ENCODE measurements at places on chromosomes 1 and 21.

DNA sequence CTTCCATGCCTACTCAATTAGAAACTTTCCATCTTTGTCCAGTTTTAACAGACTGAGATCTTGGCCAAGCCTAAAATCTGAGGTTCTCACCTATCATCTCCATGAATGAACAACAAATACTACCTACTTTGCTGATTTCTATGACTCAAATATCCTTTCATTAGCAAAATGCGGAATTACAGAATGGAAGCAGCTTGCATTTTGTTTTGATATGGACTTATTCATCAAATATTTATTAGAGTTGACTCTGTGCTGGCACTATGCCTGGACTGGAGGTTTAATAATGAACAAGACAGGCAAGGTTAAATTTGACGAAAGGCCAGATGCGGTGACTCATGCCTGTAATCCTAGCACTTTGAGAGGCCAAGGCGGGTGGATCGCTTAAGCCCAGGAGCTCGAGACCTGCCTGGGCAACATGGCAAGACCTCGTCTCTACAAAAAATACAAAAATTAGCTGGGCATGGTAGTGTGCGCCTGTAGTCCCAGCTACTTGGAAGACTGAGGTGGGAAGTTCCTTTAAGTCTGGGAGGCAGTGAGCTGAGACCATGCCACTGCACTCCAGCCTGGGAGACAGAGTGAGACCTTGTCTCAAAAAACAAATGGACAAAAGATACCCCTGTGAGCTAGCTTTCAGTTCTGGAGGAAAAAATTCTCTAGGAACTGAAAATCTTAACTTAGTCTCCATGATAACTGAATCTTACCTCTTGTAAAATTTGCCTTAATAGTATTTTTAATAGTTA, 29.4 kb upstream of the SOD1 start:
- DNase-seq: no peak

DNA sequence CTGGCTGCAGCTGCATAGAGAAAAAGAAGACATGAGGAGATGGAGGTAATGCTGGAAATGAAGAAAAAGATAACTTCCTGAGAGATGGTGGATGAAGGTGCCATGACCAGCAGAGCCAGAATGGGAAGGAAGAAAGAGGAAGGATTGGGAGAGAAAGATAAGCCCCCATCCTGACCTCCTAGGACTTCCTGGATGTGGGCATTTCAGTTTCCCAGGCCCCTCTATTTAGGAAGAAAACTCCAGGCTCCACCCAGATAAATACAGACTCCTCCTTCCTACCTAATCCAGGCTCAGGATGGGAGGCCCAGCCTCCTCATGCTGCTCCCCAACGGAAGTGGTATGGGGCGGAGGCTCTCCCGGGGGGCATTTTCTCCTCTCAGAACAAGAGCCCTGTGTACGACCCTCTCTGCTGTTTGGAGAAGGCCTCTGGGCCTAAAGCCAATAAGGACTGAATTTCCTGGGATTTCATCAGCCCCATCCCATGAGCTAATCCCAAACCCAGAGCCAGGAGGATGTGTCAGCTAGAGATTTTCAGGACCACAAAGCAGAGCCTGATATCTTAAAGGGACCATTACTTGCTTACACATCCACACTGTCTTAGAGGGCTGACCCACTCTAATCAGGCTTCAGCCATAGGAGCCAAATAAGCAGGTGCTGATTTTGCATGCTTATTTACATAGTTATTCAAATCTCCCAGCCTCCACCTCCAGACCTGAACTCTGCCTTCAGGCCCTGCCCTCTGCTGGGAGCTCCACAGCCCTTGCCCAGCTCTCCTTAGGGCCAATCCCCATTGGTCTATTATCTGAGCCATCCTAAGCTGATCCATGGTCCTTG, 5.1 kb upstream of the ARHGEF2 start:
- no peak for DNase-seq

- DNase-seq: no peak
Measured at GRCh38 chr1:178055093-178055492, 38.8 kb upstream of the RASAL2 start.

DNA sequence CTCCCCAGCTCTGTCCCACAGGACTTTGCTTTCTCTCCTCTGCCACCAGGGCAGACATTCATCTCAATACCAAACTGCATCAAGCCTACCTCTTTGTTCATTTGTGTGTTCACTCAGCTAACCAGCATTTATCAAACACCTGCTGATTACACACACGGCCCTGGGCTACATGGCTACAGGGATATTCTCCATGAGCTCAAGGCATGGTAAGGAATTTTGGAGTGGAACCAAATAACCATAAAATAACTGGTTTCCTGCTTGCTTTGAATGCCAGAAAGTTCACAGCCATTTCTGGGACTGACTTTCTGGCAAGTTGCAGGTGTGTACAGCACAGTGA, 54.6 kb downstream of the LDLRAD2 start:
- no peak for DNase-seq

GRCh38 chr1:20082772-20083171, 12.8 kb downstream of the PLA2G5 start:
- DNase-seq: no peak

GRCh38 chr1:219495737-219496408, 117.0 kb downstream of the ZC3H11B start:
- DNase-seq: no peak

- no peak for DNase-seq
Measured at GRCh38 chr21:45264146-45264911, 23.4 kb downstream of the POFUT2 start.

DNA sequence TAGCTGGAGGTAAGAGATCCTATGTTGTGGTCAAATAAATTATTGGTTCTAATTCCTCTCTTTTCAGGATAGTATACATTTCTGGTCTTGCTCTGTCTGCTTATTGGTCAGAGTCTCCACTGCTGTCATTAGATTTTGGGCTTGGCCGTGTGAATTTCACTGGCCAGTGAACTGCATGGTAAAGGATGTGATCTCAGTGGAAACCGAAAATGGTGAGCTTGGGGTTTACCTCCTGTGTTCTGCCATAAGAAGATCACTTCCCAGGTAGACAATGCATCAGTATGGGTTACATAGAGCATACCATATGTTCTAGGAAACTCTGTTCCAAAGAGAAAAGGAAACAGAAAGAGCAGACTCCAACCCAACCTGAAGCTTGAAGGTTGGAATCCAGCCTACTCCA, 1123.3 kb upstream of the B3GALT2 start:
- DNase-seq: no peak

DNA sequence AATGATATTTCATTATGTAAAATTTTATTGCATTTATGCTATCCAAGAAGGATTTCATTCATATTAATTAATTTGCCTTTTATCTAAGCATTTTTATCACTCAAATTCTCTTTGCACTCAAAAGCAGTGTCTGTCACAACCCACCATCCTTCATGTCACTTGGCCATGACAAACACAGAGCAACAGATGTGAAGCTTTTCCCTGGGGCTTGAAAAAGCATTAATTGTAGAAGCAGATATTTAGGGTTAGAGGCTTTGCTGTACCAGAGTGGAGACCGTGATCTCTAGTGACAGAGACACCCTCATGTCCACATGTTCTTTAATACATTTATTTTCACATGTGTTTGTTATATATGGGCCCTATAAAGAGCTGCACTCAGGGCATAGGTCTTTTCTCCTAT, 230.5 kb downstream of the SPATA17 start:
- no peak for DNase-seq

GRCh38 chr1:72567521-72567920, 285.2 kb upstream of the NEGR1 start:
- DNase-seq: no peak

DNA sequence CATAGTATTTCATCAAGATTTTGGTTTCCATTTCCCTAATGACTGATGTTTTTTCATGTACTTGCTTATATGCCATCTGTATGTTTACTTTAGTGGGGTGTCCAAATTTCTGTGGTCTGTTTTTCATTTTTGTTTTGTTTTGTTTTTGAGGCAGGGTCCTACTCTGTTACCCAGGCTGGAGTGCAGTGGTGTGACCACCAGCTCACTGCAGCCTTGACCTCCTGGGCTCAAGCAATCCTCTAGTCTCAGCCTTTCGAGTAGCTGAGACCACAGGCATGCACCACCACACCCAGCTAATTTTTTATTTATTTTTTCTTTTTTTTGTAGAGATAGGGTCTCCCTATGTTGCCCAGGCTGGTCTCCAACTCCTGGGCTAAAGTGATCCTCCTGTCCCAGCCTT, 378.0 kb upstream of the VAMP3 start:
- no peak for DNase-seq

GRCh38 chr1:11690397-11691301, 861 bp upstream of the DRAXIN start:
- DNase-seq: no peak

DNA sequence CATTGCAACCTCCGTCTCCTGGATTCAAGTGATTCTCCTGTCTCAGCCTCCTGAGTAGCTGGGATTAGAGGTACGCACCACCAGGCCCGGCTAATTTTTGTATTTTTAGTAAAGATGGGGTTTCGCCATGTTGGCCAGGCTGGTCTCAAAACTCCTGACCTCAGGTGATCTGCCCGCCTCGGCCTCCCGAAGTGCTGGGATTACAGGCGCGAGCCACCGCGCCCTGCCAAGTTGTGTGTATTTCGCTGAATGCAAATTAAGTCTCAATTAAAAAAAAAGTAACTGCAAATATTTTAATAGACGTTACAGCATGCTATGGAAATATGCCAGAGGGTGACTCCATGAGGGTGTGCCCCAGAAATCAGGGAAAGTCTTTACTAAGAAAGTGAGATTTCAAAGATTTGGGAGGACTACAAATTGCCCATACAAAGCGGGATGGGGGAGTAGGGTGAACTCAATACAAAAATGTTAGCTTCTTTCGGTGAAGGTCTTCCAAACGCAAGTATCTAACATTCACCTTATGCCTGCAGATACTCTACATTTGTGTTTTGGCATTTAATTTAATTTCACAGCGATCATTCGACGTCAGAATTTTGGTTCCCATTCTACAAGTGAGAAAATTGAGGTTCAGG, 85.6 kb downstream of the NKAIN1 start:
- no peak for DNase-seq

DNA sequence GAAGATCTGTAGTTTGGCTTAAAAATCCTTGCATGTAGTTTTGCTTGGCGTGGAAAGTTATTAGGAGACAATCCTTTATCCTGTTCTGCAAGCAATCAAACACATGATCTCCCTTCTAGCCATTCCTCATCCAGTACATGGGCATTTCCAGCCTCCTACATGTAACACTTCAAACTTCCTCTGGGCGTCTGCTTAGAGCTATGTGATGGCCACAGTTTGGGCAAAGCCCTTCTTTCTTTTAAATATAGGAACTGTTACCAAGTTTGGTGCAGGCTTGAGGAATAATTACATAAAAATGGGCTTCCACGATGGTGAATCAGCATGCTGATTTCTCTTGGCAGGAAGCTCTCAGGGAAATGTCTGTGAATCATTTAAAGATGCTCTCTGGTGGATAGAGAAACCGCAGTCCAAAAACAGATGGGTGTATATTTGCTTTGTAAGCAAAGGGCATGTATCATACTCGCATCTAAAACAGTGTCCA, 176.9 kb upstream of the FMN2 start:
- no peak for DNase-seq

DNA sequence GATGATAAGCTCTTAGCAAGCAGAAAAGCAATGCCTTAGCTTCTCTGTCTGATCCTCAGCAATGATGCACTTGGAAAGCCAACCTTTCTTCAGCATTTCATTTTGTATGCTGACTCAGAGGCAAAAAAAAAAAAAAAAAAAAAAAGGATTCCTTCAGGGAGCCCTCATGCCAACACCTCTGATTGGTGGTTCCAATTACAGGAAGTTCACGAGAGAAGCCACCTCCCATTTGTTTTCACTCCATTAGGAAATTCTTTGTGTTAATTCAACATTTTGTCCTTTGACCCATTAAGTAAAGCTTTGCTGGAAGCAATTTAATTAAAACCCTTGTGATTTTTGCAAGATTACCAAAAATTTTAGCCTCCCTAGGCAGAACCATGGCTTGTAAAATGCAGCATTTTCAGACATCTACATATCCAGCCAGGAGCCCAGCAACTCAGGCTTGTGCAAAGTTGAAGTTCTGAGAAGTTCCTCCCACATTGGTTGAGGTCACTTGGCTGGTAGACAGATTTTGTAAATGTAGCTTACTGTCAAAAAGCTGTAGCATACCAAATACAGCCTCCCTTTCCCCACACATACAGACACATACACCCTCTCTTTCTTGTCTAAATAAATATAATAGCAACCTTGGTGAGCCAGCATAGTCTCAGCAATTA, 27.1 kb upstream of the VTCN1 start:
- no peak for DNase-seq

GRCh38 chr1:230067871-230068620, 1.0 kb downstream of the GALNT2 start:
- DNase-seq: no peak

- DNase-seq: no peak
Measured at GRCh38 chr1:248926401-248927182, 20.6 kb downstream of the PGBD2 start.

DNA sequence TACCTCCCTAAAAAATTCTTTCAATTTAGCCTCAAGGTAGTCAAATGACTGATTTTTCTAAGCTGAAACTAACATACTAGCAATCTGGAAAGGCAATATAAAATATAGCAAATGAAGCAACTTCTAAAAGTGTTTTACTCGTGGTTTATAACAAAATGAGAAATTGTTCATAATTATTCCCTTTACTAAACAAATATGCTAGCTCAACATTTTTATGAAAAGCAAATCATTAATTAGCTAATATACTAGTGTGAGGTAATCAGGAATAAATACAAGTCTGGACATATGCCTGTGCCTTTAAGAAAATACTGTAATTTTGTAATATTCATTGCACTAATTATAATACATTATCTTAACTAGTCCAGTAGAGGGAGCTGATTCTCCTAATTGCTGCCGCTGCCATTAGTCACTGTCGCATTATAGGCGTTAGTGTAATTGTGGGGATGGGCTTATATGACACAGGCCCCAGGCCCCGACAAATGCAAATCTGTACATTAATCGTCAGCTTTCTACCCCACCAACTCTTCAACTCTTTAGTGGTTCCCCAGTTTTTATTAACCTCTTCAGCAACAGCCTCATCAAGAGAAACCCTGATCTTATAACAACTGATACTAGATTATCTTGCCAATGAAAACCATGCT, 160.9 kb downstream of the GABPA start:
- DNase-seq: no peak
